ENCODE measurements at places on chromosomes 2 and 18.

GRCh38 chr2:98944775-98945174, 8.8 kb upstream of the CRACDL start:
- no peak for DNase-seq

GRCh38 chr2:134202371-134202770, 51.5 kb upstream of the MGAT5 start:
- no peak for DNase-seq

DNA sequence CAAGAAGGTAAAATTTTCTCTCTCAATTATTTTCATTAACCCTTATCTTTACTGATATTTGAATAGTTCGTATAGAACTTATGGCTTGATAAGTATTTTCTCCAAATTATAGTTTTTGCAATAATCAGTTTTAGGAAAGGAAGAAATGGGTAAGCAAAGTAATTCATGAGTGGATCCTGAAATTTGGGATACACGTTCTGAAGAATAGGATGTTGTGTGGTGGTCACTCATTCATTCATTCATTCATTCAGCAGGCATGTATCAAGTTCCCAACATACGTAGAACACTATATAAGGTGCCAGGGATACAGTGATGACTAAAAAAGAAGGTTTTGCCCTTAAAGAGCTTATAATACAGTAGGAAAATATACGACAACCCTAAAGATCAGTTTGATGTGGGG, 95.4 kb downstream of the PTRHD1 start:
- DNase-seq = no peak

GRCh38 chr2:2270808-2271415, 60.2 kb downstream of the MYT1L start:
- DNase-seq = no peak

GRCh38 chr2:100246163-100247145, 75.8 kb downstream of the LONRF2 start:
- DNase-seq = no peak

DNA sequence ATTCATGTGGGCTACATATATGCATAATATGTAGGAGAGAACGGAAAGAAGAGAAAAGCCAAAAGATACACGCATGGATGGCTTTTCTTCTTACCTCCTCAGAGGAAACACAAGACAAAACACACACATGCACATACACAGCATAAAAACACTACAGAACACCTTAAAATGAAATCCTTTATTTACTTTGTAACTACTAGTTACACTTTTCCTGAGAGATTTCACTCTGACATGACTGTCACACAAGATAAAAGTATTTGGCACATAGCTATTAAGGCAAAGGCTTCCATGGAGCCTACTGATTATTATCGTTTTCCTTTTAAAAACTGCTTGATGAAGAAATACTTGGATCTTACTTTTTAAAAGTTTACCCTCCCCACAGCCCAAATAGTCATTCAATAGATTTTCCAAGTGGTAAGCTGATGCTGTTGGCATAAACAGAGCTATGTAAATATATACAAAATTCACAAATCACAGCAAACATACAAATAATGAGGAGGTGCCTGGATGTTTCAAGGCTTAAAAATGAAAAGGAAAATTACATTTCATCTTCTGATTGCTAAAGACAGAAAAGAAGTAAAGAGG, 8.6 kb downstream of the ZEB2 start:
- DNase-seq = no peak

GRCh38 chr18:49028091-49028490, 77.3 kb upstream of the SMAD7 start:
- DNase-seq = no peak

DNA sequence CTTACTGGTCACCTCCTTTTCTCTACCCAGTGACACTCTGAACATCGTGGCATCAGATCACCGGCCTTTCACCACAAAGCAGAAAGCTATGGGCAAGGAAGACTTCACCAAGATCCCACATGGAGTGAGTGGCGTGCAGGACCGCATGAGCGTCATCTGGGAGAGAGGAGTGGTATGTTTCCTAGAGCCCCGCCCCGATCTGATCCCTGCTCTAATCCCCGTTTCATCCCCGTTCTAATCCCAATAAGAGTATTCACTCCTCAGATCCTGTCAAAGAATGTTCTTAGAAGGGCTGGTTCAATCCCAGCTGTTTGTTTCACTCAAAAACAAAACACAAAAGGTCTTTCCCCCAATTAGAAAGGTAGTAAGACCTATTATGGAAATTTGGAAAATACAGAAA, 30.4 kb upstream of the MAPRE3 start:
- no peak for DNase-seq

GRCh38 chr2:72579591-72580180, 246.1 kb downstream of the EXOC6B start:
- no peak for DNase-seq

Measured in activated T-helper 9 cell treated with anti-CD3 and anti-CD28 coated beads, Interleukin-2, amount 50 U/mL, for 16 hours (primary cell).